ENCODE measurements at places on chromosomes 2 and 18. TPM values are rescaled to one million over a fixed set of nuclear protein-coding genes. Genes with fewer than 3 reads are reported as not detected.

CCL20 gene
- total RNA-seq, result not detected

GRCh38 chr2:134218930-134219658 is 34.8 kb upstream of the MGAT5 start:
- no peak for DNase-seq

GRCh38 chr2:17093712-17094111 is 424.5 kb downstream of the RAD51AP2 start:
- no peak for DNase-seq

GRCh38 chr2:191115391-191115790 is 35.4 kb downstream of the STAT4 start:
- DNase-seq, result no peak

DNA sequence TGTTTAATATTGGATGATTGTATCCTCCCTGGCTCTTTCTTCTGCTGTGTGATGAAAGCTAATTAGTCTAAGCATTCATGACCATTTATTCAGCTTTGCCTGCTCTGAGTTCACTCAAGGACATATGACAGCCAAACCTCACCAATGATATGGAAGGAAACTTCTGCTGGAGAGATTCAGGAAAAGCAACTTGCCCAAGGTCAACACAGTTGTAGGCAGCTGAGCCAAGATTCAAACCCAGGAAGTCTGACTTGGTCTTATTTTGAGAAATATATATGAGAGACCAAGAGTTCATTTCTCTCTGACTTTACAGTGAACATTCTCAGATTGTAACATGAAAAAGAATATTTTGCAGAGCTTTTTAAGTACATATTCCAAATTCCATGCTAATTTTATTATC is 1588.5 kb upstream of the PIK3C3 start:
- no peak for DNase-seq

GRCh38 chr2:113700186-113700841 is 56.1 kb downstream of the SLC35F5 start:
- DNase-seq, result no peak

DNA sequence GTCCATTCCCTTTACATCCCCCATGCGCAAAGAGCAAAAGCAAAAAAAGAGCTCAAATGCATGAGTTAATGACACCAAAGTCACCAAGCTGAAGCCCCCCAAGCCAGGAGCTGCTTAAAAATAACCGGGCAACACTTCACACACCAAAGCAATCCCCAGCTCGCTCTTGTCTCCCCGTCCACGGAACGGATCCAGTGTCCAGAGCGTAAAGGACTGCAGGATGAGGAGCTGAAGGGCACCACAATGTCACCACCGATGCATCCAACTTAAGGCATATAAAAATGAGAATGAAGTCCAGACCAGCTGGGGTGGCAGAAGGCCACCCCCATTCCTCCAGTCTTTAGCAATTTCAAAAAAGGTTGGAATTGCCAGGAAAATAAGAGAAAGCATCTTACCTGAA is 8.7 kb downstream of the SMAD7 start:
- DNase-seq, result no peak

DNA sequence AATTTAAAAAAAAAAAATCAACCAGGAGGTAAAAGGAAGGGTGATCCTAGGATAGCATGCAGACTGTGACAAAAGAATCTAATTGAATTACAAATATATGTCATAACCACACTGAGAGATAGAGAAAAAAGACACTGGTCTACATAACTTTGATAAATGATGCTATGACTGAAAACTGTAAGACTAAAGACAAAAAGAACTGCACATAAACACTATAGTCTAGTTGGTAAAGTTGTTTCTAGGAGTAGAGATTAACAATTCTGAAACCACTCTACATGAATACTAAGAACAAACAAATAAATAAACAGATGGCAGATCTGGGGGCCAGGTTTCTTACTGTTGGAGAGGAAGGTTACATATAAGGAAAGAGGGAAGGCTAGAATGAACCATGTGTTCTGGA is 14.6 kb upstream of the CHAC2 start:
- no peak for DNase-seq

DNA sequence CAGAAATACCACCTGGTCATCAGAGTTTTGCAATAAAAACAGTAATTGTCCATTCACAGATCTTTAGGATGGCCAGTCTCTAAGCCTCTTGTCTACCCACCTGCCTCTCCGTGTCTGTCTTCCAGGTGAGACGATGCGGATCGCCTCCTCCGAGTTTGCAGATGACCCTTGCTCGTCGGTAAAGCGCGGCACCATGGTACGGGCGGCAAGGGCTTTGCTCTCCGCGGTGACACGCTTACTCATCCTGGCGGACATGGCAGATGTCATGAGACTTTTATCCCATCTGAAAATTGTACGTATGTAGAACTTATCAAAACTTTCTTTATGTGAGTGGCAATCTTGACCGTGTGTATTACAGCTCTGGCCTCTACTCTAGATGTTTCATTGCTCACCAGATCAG is 345.0 kb downstream of the CTNNA2 start:
- DNase-seq, result no peak

- DNase-seq, result peak; percentile 94
These were observed 3.1 kb upstream of the ARID5A start for GRCh38 chr2:96533292-96534073.

GRCh38 chr2:175811971-175812370 is 190.1 kb downstream of the LNPK start:
- no peak for DNase-seq

DNA sequence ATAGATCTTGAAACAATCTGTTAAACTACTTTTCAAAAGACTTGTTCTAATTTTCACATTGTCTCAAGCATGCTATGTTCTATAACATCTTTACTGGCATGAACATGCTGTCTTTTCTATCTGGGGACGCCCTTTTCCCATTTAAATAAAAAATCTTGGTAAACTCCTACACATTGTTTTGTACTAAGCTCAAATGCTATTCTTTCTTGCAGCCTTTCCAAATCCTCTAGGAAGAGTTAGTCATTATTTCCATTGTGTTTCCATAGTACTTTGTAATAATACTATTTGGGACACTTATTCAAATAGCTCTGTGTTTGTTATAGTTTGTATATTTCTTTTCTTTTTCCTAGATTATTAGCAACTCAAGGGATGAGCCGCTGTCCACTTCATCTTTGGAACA is 828.6 kb upstream of the FSHR start:
- no peak for DNase-seq

- DNase-seq, result no peak
These were observed 125.8 kb downstream of the GALNT14 start for GRCh38 chr2:31012406-31012805.

DNA sequence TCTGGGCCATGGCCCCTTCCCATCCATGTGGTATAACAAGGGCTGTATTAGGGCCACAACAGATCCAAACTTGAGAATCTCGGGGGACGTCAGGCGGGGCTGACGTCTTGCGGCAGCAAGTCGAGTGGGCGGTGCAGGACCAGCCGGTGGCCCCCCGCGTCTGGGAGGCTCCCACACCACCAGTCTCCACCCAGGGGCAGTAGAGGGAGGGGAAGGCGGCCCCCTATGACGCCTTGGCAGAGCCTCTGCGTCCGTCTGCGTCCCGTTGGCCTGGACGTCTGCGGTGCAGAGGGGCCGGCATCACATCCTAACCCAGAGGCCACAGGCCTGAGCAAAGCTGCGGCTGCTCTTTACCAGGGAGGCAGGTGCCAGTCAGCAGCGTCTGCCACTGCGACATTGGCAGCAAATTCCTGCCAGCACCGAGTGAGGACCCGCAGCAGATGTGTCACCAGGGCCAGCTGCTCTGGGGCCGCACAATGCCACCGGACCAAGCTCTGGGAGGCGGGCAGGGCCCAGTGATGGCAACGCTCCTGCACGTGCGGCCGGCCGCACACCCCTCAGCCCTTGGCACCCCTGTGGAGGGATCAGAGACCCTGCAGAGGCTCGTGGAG is 73.8 kb downstream of the KCNG2 start:
- DNase-seq, result no peak

DNA sequence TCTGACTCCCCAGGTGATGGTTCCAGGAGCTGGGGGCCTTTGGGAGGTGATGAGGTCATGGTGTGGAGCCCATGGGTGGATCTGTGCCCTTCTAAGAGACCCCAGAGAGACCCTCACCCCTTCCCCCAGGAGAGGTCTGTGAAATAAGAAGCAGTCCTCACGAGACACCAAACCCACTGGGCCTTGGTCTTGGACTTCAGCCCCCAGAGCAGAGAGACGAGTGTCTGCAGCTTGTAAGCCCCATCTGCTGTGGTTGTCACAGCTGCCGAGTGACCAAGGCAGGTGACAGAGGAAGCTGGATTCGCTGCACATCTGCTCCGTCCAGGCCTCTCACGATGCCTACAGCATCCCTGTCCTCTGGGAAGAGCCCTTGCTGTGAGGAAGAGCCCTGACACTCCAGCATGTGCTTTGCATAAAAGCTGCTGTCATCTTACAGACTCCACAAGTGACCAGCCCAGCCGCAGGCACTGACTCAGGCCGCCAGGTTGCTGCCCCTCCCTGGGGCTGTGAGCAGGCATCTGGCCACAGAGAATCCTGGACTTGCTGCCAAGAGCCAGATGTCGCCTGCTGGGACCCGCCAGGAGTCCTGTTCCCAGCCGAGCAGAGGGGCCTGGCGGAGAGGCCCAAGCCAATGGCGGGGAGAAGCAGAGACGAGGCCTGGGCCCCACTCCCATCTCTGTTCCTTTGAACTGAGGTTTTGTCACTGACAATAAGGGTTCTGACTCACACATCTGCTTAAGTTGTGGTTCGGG is 150.8 kb downstream of the PXDN start:
- DNase-seq, result no peak

ITPRIPL1 gene
- total RNA-seq, result 2.0 TPM

FLACC1 gene
- total RNA-seq, result 1.1 TPM

DNA sequence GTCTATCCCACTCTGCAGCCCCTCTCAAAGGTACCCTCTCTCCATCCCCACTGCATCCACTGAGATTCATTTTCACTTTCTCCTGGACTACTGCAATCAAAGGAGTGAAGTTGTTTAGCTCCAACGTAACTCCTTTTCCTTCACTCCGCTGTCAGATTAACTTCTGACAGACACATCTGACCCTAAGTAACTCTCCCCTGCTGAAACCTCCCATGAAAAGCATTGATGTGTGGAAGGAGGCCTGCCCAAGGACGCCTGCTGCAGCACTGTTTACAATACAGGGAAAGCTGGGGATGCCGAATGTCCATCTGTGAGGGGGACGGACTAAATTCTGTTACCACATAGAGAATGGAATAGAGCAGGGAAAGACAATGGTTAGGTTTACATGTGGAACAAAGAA is 114.8 kb downstream of the TMEM163 start:
- no peak for DNase-seq

DNA sequence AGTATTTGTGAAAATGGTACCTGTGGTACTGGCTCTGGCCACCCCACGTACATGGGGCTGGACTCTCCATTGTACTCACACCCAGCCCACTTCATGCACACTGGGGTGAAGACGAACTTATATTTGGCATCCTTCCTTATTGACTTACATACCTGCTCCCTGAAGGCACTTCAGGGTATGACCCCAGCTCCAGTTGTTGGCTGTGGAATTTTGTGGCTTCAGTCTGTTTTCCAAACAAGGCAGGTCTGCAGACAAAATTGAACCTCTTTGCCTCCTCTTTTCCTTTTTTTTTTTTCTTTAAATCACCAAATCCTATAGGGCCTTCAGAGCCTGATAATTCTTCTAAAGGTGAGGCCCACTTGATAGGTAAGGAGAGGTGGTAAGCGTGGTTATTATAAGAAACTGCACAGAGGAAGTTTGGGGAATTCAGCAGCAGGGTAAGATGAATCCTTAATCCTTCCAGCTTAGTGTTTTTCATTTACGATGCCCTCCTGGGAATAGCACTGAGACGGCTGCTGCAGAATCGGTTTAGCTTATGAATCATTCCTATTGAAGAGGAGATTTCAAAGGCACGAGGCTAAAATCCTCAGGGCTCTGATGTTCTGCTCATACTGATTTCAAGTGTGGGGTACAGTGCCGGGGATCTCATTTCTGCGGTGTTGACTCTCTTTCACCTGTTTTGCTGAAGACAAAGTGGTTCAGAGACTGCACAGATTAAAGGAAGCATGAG is 55.2 kb downstream of the KIF5C start:
- no peak for DNase-seq

- peak; percentile 59 for DNase-seq
These were observed 64.7 kb upstream of the HAAO start for GRCh38 chr2:42856891-42857632.

Measured in sigmoid colon (tissue), 7 donors.